ENCODE measurements at places on chromosomes 7 and 10.
A peak's percentile ranks its signal among the peaks of the same experiment; 100 is the strongest.

- no peak for DNase-seq
Measured at GRCh38 chr7:113752289-113752688, 166.5 kb downstream of the PPP1R3A start.

DNA sequence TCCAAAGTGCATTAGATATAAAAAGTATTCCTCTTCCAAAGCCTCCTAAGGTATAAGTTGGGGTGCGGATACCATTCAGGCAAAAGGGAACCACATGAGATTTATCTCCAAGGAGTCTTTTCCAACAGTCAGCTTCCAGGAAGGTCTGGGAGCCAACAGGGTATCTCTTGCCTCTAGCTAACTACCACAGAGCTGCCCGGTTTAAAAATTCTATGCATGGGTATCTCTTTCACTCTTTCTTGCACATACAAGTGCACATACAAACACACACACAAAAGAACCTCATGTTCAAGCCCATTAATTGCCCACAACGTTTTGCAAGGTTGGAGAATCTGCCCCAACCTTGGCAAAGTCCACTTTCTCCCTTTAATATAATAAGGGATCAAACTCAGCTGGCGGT lies 80.7 kb downstream of the CDK6 start:
- DNase-seq: no peak

GRCh38 chr10:120368338-120368737 lies 88.7 kb upstream of the PLPP4 start:
- no peak for DNase-seq

DNA sequence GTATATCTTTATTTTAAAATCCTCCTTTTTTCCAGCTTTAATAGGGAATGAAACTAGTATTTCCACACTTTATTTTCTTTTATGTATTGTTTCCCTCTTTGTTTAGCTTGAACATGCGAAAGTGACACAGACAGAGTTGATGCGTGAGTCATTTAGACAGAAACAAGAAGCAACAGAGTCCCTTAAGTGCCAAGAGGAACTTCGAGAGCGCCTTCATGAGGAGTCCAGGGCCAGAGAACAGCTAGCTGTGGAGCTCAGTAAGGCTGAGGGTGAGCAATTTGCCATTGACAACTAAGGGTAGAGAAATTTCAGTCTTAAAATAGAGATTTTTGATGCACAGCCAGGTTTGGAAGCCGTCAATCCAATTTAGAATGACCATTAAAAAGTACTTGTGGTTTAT lies 73.1 kb downstream of the CYP51A1 start:
- no peak for DNase-seq

GRCh38 chr10:7718685-7719084 lies 15.6 kb downstream of the ITIH2 start:
- no peak for DNase-seq

- DNase-seq: no peak
Measured at GRCh38 chr10:16816171-16816570, 1.1 kb downstream of the RSU1 start.

DNA sequence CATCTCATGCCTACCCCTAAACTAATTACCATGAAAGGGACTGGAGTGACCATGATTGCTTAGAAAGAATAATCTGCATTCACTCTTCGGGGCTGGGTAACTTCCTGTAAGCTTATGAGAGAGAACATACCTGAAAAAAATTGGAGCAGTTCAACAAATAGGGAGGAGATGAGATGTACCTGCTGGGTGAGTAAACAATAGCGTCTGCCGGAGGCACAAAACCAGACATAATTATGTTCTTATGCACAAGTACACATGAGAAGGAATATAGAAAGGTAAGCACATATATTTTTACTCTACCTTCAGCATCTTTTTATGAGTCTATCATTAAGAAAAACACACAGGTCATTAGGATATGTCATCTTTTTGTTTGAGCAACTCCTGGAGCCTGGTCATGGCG lies 224.6 kb upstream of the FERD3L start:
- no peak for DNase-seq

DNA sequence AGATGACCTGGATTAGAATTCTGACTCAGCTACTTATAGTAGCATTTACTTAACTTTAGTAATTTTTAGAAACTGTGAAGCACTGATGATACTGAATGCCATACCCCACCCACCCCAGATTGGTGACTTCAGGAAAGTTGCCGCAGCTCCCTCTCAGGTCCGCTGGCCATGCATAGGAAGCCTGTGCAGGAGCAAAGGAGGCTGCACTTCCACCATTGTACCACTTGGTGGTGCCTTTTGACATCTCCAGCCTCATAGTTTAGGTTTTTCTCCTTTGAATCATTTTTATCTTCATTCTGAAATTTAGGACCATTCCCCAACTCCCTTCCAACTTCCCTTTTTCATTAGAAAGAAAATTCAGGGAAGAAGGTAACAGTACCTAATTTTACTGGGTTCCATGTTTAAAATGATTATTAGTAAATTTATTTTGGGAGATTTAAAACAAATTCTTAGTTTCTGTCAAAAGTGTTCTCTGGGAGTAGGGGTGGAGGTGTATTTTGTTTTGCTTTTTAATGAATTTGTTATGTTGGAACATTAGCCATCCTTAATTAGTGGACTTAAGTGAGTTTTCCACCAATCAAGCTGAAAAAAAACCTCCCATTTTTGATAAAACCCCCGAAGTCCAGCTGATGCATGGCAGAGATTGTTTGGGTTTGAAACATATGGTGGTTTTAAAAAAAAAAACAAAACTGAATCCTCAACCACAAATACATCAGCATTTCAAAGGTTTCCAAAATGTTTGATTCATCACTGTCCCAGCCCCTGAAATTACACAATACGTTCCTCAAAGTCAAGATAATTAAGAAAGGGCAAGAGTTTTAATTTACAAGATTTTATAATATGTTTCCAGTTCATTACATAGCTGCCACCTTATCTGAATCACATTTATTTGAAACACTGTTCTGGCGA lies 109.6 kb downstream of the WNT2 start:
- DNase-seq: peak; percentile 56
